CD4-positive, alpha-beta T cell treated with Interleukin-21 for 1 hour (primary cell): ENCODE measurements at places on chromosomes 6 and 20.

- no peak for DNase-seq
Measured at GRCh38 chr6:156809034-156809433, 31.9 kb downstream of the ARID1B start.

DNA sequence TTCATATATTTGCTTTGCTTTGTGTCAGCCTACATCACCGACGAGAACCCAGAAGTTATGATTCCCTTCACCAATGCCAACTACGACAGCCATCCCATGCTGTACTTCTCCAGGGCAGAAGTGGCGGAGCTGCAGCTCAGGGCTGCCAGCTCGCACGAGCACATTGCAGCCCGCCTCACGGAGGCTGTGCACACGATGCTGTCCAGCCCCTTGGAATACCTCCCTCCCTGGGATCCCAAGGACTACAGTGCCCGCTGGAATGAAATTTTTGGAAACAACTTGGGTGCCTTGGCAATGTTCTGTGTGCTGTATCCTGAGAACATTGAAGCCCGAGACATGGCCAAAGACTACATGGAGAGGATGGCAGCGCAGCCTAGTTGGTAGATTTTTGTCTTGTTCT is 28.5 kb downstream of the DSE start:
- no peak for DNase-seq

DNA sequence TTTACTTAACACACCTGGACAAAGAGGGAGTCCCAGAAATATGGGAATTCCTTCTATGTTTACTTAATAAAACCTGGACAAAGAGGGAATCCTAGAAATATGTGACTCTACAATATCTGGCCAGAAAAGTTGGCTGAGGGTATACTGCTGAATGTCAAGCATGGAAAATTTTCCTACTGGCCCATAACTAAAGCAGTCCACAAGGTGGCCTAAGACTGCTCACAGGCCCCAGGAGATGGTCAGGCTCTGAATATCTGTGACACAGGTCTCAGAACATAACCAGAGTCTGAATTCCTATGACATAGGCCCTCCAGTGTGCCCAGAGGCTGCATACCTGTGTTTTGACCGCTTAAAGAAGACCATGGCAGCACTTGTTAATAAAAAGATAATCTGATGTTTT is 578.2 kb upstream of the NRSN1 start:
- no peak for DNase-seq

DNA sequence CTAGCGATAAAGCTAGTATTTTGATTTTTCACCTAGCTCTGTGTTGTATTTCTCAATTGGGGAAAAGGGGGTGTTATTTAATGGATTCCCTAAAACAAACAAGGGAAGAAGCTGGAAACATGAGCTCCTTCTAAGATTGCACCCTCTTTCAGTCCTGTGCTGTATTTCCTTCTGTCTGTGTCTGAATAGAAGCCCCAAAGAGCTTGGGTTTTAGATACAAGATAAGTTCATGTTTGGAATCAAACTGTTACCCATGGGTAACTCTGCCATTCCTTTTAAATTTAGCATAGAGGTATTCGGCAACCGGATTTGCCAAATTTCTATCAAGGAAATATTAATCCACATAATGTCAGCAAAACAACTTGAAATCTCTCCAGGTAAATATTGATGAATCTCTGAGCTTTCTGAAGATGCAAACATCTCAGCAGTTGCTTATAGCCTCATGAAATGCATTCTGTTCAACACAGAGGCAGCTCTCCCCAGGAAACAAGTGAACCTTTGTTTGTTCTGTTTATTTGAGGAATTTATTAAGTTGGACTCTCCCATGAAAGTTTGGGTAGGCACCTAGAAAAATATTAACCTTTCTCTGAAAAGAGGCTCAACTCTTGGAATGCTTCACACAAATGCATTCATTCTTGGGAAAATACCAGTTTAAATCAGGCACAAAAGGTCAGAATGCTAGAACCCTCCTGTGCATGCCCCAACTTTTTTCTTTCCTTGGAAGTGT is 9.9 kb upstream of the SCGN start:
- no peak for DNase-seq

DNA sequence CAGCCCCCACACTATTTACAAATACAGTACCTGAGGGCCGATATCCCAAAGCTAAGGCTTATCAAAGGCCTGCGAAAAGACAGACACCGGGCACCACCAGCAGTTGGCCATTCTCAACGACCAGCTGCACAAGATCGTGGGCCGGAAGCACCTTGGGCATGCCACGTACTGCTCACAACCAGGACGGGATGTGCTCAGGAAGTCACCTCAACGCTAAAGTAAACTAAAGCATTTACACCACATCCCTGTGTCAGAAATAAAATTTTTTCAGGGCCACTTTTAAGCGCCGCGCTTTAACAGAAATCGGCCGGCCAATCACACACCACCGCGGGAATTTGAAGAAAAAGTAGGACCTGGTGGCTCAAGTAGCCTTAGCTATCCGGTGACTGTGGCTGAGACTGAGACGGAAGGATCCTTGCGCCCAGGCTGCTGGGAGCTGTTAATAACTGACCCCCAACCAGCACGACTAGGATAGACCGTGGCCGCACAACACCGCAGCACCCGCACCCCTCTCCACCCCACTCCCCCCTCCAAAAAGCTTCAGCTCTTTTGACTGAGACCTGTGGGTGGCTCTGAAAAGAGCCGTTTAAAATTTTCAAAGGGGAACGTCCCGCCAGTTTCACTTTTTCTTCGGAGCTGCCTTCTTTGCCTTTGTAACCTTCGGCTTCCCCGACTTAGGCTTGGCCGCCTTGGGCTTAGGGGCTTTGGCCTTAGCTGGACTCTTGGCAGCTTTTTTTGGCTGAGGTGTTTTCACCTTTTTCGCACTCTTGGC is 131.2 kb upstream of the BTN3A2 start:
- peak; percentile 83 for DNase-seq

- DNase-seq: peak; percentile 97
Measured at GRCh38 chr6:27864906-27865849, 47.0 kb downstream of the OR2B2 start.

- no peak for DNase-seq
Measured at GRCh38 chr20:20273286-20273685, 94.6 kb upstream of the INSM1 start.

DNA sequence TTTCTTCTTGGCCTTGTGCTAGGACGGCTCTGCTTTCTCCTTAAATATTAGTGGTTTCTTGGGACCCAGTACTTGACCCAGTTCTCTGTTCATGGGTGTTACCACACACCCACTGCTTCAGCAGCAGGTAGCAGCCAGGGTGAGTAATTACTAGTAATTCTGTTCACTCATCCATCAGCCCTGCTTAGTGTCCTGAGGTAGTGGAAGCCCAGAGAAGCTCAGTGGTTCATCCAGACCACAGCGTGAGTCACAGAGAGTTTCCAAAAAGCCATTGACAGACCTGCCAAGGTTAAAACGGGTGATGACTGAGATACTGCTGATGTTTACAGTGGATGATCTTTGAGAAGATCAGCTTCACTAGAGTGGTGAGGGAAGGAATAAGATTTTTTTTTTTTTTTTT is 51.7 kb upstream of the HINT3 start:
- peak; percentile 40 for DNase-seq

DNA sequence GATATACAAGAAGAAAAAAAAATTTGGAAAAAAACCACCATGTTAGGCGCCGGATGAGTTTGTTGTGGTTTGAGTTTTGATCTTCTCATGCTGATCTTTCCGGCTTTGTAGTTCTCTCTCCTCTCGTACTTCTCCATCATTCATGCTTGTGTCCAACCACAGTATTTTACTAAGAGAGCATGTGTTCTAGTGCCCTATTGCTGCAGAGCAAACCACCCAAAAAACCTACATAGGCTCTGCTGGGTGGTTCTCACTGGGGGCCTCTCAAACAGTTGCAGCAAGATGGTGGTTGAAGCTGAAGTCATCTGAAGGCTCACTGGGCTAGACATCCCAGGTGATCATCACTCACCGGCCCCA is 404.2 kb downstream of the PLCB1 start:
- DNase-seq: no peak
